Keratinocyte (primary cell): ENCODE measurements at places on chromosomes 16 and 17.

DNA sequence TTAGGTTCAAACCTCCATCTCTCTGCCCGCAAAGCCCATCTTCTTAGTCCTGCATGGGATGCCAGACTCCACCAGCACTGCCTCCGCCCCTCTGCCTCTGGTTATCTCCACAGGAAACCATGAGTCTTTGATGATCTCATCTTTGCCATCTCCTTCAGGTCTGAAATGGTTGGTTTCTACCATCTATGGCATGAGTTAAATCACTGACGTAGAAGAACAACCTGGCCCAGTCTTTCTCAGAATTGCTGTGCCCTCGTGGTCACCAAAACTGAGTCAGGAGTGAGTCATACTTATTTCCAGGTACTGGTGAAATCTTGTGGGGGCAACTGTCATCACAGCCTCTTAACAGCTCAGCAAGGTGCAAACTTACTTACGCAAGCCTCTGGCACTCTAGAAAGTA lies 468.7 kb upstream of the C16orf82 start:
- no peak for DNase-seq

- no peak for DNase-seq
Measured at GRCh38 chr17:70414300-70414699, 245.0 kb downstream of the KCNJ2 start.

- DNase-seq, result no peak
Measured at GRCh38 chr16:89037261-89038152, 56.1 kb upstream of the ACSF3 start.

DNA sequence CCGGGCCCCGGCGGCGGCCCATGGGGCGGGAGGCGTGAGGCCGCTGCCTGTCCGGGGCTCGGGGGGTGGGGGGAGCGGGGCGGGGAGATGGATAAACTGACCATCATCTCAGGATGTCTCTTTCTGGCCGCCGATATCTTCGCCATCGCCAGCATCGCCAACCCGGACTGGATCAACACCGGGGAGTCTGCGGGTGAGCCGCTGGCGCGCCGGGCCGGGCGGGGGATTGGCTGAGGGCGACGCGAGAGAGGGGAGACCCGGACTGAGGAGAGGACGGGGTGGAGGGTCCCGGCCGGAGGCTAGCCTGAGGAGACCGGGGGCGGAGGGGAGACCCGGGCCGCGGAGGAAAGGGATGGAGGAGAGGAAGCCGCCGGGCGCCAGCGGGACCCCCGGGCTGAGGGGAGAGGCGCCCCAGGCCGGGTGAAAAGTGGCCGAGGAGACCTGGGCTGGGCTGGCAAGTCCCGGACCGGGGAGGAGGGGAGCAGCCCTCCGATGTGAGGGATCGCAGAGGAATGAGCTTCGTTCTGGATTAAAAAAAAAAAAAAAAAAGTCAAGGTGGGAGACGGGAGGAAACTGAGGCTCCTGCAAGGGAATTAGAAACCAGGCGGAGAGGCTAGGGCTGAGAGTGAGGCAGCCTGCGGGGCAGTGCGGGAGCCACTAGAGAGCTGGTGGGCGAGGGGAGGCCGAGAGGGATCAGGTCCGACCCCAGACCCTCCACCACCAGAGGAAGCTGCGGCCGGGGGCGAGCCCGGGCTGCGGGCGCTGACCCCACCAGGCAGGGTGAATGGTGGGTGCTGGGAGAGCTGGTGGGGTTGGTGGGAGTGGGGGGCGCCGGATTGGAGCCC lies 526 bp downstream of the MOSMO start:
- DNase-seq, result no peak

- no peak for DNase-seq
Measured at GRCh38 chr16:49855822-49856671, at the start of gene ZNF423. TSS of gene ZNF423 (minus strand) at chr16:49856112. CDS start at chr16:49855774, 338 bp downstream.

DNA sequence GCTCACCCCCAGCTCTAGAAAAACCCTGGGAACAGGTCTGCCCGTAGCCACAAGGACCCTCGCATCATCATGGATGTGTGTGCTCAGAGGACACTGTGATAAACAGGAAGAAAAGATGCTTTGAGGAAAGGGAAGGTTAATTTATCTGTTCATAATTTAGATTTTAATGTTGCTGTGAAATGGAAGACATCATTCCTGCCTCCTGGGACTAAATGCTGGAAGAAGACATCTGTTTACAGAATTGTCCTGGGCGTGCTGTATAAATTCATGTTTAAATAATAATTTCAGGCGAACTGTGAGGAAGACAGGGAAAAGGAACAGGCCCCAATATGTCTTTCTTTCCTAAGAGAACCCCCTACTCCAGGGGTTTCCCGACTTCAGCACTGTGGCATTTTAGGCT lies 112.6 kb downstream of the SHISA6 start:
- DNase-seq, result no peak

DNA sequence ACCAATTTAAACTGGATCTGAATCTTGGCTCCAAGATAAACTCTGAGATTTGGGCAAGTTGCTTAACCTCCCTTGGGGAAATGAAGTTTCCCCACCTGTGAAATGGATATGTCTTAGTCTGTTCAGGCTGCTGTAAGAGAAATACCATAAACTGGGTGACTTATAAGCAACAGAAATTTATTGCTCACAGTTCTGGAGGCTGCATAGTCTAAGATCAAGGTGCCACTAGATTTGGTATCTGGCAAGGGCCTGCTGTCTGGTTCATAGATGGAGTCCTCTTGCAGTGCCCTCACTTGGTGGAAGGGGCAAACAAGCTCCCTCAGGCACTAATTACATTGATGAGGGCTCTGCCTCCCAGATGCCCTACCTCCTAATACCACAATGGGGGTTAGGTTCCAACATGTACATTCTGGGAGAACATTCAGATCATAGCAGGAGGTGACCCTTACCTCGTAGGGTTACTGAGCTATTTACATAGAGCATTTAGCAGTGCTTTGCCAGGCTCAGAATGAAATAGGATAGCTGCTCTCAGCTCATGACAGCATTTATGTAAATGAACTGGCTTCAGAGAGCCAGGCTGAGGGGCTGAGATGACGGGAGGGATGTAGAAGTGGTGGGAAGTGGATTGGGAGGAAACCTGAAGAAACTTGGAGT lies 83.9 kb downstream of the SPECC1 start:
- DNase-seq, result no peak

DNA sequence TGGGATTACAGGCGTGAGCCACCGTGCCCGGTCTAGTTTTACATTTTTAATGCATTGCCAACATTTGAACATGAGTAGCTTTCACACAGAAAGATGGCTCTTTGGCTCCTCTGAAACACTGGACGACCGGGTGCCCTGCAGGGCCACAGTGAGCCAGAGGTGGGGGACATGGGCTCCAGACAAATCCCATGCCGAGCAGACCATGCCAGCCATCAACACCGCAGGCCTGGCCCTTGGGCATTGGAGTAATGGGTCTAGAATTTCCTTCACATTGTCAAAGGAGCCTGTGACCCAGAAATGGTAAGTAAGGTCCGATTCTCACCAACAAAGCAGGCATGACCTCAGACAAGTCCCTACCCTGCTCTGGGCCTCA lies 21.4 kb upstream of the MPRIP start:
- DNase-seq, result no peak

GRCh38 chr16:89720813-89721545 lies at the start of the genes VPS9D1 and ZNF276:
TSS of gene VPS9D1 (minus strand) at chr16:89720898. CDS start at chr16:89720861, 37 bp downstream.
TSS of gene ZNF276 (plus strand) at chr16:89721537. CDS start at chr16:89721641, 104 bp downstream.
- DNase-seq, result no peak

- no peak for DNase-seq
Measured at GRCh38 chr17:17837380-17837821, 615 bp upstream of the SREBF1 start.

DNA sequence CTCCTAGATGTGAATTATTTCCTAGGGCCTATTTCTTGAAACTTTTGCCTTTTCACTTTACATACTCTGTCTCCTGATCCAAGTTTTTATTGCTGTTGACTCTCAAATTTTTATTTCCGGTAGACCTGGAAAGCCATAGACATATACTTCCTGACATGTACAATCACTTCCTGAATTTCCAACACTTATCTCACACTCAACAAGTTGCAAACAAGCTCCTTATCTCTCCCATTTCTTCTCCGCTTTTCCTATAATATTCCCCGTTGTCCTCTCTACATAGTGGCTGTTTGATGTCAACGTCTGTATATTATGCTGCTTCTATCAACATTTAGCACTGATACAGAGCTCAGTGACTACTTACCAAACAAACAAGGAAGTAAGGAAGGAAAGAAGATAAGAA lies 59.3 kb downstream of the IKZF3 start:
- no peak for DNase-seq

DNA sequence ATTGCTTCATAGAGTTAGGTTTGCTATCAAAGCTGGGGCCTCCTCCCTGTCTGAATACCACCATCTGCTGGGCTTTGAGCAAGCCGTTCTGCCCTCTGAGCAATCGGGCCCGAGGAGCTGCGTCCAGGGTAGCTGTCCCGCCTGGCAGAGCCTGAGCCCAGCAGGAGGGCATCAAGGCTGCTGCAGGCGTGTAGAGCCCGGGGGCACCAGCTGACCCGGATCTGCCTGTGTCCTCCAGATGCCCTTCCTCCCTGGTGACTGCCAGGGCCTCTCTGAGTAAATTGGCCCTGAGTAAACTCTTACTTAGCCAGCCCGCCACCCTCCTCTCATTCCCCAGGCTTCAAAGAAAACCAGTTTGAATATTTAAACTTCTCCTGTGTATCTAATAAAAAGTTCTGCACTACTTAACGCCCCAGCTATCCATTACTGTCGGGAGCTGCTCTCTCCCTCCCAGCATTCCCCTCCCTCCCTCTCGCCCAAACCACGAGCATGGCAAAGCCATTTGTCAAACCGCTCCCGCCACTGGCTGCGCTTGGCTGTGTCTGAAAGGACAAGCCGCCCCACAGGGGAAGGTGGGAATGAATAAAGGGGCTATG lies 16.4 kb downstream of the CDK5RAP3 start:
- no peak for DNase-seq

DNA sequence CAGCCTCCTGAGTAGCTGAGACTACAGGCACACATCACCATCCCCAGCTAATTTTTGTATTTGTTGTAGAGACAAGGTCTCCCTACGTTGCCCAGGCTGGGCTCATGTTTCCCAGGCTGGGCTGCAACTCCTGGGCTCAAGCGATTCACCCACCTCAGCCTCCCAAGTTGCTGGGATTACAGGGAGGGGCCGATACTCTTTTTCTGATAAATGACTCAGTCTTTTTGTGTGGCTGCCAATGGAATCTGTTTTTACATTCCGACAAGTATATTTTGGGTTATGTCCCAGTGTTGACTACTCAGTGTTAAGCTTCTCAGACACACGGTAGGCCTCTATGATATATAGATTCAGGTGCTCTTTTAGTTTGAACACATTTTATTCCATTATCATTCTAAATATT lies 58.1 kb downstream of the SLFN11 start:
- peak; percentile 36 for DNase-seq

- DNase-seq, result no peak
Measured at GRCh38 chr16:86585821-86586611, 7.7 kb downstream of the FOXL1 start.

GRCh38 chr17:78433013-78433727 lies 54.7 kb downstream of the PGS1 start:
- DNase-seq, result no peak

DNA sequence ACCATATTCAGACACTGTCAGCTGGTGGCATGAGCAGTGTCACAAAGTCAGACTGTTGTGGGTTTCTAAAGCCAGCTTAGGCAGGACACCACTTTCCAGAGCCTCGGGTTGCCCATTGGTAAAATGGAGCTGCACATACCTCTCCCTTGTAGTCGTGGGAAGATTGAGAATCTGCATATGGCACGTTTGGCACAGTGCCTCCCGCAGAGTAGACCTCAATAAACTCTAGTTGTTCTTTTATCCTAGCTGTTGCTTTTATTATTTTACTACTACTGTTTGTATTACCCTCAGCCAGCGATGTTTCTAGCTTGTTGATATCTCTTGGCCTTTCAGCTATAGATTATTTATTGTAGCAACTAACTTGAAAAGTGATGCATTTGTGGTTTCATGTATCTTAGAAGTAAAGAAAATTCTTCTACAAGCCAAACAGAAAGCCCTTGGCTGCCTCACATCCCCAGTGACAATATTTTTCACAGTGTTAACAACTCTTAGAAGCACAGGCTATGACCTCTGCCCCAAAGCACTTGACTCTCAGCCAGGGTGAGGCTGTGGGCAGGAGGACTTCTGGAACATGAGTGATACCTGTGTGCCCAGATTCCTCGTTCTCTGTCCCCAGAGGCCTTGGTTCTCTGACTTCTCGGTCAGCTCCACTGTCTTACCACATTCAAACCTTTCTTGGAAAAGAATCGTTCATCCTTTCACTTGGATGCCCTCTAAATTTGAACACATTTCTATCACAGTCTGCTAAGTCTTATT lies 351.6 kb downstream of the SNX29 start:
- DNase-seq, result no peak

- DNase-seq, result no peak
Measured at GRCh38 chr17:69815406-69815805, 259.6 kb upstream of the KCNJ16 start.

DNA sequence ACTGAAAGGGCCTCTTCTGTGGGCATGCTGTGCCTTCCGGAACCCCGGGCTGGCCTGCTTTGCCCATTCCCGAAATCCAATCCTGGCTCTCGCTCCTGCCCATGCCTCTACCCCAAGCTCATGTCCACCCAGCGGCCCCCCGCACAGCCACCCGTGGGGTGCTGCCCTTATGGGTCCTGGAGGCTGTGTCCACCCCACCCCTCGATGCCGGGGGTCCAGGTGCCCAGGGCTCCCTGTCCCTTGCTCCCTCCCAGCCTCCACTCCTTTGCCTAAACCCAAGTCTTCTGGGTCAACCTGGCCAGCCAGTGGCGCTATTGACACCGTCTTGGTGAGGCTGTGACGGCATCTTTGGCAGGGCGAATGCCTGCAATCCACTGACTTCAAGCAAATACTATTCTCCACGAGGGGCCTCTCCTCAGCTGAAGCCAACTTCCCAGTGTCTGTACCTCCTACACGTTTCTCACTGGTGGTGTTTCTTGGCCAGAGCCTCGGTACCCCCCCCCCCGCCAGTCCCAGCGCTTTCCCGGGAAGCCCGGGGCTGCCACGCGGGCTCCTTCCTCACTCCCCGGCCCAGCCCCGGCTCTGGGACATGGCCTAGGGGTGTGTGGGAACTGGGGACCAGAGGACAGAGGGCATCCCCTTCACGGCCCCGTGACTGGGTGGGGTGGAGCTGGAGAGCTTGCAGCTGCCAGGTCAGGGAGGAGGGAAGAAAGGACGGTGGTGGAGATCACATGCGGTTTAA lies 12.2 kb upstream of the DUS1L start:
- DNase-seq, result no peak

DNA sequence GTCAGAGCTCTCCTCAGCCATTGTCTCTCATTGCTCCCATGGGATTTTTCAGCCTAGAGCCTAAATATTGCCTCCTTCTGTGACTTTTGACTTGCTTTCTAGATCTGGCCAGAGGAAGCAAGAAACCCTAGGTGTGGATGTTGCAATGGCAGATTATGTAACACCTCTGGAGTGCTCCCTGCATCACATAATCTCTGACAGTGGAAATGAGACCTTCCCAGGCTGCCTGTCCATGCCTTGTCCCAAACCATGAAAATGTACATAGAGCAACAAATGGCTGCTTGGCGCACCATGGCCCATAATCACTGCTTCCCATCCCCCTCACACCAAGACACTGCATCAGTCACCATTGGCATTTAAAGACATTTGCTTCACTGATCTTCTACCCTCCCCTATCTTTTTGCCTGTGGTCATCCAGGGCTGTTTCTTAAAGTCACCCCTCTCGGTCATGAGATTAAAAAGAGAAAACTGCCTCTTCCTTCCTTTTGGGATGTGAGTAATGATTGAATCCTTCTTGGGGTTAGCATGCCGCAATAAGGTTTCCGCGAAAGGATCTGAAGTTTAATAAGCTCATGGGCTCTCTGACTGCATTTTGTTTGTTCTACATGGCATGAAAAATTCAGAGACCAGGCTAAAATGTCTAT lies 34.2 kb upstream of the CCL2 start:
- DNase-seq, result no peak
